ENCODE measurements at places on chromosomes 7 and 10.
A peak's percentile ranks its signal among the peaks of the same experiment; 100 is the strongest.

DNA sequence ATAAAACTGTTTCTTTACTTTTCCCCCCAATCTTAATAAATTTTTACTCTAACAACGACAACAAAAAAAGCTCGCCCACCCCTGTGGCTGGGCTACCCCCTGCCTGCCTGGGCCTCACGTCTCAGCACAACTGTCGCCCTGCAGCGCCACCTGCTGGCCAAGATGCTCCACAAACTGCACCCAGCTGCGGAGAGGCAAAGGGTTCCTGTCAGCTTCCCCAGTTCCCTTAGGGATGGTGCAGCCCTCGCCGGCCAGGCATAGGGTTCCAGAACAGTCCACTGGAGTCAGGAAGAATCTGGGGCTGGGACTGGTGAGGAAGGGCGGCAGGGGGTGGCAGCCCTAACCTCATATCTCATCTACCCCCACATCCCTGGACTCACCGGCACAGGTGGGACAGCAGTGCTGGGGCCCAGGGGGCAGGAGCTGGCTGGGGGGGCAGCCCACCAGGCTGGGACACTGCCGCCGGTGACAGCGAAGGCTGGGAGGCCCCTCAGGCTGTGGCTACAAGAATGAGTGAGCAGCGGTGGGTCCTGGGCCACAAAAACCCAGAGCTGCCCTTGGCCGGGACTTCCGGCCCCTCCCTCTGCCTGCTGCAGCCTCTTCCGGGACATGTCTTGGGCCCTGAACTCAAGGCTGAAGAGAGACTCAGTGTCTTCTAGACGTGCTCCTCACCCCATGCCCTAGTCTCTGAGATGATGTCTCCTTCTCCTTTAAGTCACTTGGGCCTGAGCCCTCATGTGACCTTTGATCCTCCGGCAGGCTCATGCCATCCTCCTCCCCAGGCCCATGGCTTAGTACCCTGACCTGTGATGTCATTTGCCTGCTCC lies 21.2 kb downstream of the ATP6V1F start:
- peak; percentile 78 for DNase-seq

DNA sequence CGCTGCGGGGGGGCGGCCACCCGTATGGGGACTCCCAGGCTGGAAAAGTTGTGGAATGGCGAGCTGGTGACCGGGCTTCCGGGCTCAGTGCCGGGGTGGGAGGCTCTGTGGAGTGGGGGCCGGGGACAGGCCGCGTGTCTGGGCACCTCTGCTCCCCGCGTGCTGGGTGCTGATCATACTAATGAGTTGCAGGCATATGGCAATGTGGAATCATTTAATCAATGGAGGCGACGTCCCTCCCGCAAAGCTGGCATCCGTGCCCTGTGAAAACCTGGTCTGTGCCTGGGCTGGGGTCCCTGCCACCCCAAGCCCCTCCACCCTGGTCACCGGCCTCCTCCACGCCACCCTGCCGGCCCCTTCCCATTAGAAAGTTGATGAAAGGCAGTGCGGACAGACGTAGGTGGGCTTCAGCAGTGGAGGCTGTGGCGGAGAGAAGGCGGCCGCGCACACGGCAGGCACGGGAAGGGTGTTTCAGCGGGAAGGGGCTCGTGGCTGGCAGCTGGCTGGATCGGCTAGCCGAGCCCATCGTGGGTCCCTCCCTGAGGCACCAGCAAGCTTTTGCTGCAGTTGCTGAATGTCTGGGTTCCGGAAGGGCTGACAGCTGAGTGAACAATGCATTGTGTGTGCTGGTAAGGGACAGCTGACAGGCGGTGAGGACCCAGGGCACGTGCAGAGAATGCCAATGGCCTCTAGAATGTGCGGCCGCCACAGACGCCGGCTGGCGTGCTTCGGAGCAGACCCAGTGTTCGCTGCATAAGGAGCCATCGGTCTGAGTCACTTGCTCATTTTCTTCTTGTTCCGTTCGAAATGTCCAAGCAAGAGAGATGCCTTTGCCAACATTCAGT lies 1.5 kb downstream of the ADGRA1 start:
- no peak for DNase-seq

GRCh38 chr10:124997771-124998623 lies 56.1 kb downstream of the ZRANB1 start:
- DNase-seq, result no peak

DNA sequence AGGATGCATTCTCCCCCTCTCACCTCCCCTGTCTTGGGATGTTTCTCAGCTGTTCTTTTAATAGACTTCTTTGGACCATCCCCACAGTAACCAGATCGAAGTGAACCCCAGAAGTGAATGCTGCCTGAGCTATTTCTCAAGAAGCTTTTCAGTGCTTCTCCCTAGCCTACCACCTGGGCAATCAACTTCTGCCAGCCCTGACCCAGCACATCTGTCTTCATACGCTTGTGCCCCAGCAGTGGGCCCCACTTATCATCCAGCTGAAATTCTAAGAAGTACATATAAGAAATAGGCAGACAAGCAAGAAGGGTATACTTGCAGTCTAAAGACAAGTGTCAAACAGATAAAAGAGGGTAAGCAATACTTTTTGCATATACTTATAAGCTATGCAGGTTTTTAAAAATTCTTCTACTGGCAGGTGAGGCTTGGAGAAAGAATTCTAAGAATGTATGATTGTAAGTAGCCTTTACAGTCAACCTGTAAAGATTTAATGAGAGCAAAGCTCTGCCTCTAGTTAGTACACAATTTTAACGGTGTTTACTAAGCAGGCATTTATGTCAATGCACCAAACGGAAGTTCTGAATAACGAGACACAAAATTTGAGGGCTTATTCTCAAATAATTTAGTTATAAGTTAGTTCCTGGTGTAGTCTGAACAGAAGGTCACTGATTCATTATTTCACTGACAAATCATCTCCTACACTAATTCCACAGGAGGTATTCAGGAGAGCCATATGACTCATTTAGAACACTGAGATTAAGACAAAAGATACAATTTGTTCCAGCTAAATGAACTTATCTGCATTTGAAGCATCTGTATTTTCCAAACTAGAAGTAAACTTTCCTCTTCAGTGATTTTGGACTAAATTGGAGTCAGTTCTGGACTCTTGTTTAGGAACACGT lies 83.3 kb downstream of the RNLS start:
- no peak for DNase-seq

- DNase-seq, result no peak
Observed at GRCh38 chr10:72336259-72337038, 18.3 kb downstream of the DNAJB12 start.

DNA sequence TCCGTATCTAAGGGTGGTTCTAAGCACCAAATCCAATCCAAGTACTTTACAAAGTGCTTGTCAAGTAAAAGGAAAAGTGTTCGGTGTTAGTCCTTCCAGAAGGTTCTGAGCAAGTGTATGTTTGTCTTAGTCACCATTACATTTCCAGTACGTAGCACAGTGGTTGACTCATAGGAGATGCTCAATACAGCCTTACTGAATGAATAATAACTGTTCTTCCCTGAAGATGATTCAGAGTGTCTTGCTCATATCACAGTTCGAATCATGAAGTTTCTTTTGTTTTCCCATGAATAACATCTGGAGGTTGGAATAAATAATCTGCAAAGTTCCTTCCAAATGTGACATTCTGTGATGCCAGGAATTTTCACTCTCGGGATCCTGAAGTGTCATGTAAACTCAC lies 53.4 kb downstream of the WNT2 start:
- DNase-seq, result no peak

GRCh38 chr7:37974711-37975110 lies 54.3 kb downstream of the EPDR1 start:
- DNase-seq, result no peak

GRCh38 chr10:73650537-73651331 lies 5.1 kb downstream of the SYNPO2L start:
- no peak for DNase-seq

DNA sequence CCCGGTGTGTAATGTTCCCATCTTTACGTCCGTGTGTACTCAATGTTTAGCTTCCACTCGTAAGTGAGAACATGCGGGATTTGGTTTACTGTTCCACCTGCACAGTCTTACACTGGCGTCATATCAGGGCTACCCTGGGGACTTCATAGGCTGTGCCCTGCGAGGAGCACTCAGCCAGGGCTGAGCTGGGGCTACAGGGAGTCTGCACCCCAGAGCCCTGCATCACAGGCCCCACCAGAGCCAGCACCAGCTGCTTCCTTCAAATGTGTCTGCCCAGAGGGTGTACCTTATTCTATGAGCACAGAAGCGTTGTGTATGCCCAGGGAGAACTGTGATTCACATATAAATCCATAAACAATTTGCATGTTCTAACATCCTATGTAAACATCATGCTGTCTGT lies 277.1 kb downstream of the TCERG1L start:
- no peak for DNase-seq

GRCh38 chr7:32346253-32346652 lies 143.9 kb downstream of the LSM5 start:
- DNase-seq, result no peak

- no peak for DNase-seq
Observed at GRCh38 chr7:37578350-37578749, 105.2 kb upstream of the GPR141 start.

DNA sequence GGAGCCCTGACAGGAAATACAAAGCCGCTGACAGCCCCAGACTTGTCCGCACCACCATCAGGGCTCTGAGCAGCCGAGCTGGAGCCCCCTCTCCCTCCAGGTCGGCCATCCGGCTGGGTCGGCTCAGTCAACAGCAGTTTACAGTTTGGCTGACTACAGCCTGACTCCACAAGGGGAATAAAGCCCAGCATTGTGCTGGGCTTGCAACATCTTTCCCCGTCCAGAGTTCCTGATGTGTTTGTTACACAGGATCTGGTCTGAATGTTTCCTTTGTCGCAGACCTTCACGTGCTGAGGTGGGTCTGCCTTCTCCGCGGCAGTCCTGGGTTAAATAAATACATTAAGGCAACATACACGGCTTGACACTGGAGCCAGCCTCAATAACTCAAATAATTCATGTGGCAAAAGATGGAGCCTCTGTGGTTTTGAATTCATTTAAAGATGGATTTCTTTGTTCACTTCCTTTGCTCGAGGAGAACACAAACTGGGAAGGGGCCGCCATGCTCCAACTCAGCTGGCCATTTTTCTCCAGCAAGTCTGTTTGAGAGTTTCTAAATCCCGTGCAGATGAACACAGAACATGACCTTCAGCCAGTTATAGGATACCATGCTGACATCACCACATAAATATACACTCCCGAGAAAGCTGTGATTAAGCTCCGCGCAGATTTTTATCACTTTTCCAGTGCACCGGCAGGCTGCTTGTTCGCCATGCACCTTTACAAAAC lies 192.1 kb downstream of the WDR11 start:
- no peak for DNase-seq
